ENCODE measurements at places on chromosomes 3 and 15.

DNA sequence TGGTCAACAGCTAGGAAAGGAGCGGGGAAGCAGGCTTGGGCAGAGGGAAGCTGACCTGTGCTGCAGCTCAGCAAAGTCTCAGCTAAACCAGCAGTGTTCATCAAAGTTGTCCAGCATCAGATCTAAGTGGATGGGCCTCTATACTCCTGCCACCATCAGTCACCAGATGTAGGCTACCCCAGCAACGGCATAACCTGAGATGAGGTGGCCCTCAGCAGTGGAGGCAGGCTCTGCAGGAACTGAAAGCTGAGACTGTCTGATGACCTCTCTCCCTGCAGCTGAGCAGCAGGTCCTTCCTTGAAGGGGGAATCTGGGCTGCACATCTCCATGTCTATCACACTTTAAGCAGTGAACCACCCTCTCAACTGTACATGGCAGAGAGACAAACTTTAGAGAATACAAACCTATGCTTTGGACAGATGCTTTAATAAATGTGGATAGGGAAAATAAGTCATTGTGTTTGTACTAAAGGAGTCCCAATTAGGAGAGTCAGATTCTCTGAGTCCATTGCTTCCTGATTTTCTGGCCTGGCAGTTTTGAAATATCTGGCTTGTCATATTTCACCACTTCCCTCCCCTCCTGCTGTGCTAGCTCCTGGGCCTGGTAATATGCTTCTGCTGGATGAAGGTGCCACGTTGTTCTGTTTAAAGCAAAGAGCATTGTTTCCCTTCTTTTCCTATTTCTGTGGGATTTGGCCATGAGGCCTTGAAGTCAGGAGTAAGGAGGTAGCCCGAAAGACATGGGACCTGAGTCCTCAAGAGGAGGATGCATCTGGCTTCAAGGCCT, 11.1 kb upstream of the PSTPIP1 start:
- no peak for DNase-seq

GRCh38 chr3:50302095-50303012, 1.0 kb downstream of the HYAL1 start:
- no peak for DNase-seq

- no peak for DNase-seq
Observed at GRCh38 chr3:81689617-81690016, 71.8 kb downstream of the GBE1 start.

DNA sequence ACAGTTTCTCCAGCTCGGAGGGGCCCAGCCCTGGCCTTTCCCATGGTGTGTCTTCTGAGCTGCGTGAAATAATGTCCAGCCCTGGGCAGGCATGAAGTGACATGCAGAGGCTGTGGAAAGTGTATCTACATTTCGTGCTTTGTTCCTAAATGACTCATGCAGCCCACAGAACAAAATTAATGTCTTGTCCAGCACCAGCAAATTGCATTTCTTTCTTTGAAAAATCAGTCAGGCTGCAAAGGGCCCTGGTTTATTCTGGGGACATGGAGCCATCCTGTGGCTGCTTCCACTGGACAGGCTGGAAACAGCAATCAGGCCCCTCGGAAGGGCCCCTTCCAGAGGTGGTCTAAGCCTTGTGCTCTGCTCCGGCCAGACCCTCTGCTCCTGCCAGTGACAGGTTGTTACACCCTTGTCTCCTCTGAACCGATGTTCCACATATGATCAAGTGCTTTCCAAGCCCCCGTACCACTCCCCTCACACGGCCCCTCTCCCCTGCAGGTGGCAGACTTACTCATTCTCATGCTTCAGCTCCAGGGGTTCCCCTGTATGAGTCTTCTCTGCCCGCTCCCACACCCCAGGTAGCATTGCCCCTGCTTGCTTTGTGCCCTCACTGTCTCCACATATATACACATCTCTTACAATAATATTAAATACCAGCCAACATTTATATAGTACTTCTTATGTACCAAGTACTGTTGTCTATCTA, 33.7 kb downstream of the CRYGS start:
- DNase-seq, result no peak

DNA sequence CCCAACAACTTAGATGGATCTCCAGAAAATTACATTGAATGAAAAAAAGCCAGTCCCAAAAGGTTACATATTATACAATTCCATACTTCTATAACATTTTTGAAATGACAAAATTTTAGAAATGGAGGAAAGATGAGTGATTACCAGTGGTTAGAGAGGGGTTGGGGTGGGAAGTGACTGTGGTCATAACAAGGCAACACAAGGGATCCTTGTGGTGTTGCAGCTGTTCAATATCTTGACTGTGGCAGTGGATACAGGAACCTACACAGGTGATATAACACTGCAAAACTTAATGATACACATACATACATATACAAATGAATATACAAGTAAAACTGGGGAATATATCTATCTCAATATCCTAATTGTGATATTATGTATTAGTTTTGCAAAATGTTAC, 9.6 kb downstream of the GOLGB1 start:
- no peak for DNase-seq

- DNase-seq, result no peak
Observed at GRCh38 chr3:36903119-36903882, 41.6 kb downstream of the TRANK1 start.

DNA sequence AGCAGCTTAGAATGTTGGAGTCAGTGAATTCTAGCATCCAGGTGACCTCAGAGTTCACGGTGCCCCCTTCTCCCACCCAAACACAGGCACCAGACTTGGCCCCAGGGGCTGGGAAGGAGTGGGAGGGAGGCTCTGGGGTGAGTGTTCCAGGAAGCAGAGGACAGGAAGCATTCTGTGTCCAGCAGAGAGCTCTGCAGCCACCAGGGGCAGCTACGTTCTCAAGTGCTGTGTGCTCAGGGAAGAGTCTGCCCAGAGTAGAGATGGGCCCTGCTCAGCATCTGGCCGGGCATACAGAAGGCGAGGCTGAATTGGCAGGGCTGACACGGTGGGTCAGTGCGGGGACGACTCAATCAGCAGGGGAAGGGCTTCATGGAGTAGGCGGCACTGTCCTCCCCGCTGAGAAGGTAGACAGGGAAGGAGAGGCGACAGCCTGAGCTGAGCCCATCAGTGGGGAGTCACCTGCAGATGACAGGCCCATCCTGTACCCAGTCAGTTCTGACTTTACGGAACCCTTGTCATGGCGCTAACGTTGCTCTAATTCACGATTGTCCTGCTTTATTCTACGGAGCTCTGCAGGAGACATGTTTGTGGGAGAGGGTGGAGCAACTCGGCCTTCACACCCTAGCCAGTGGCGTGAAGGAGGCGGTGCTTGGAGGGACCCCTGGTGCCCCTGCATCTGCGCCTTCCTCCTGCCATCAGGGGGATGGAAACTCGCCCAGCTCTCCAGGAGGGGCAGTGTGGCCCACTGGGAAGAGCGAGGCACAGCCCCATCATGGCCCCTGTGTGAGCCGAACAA, 82.2 kb downstream of the C3orf70 start:
- no peak for DNase-seq

- DNase-seq, result no peak
Observed at GRCh38 chr3:72060447-72061034, 275.6 kb upstream of the PROK2 start.

- no peak for DNase-seq
Observed at GRCh38 chr3:88307666-88308065, 157.9 kb downstream of the C3orf38 start.

GRCh38 chr3:11551036-11551435, 92.7 kb downstream of the VGLL4 start:
- no peak for DNase-seq

DNA sequence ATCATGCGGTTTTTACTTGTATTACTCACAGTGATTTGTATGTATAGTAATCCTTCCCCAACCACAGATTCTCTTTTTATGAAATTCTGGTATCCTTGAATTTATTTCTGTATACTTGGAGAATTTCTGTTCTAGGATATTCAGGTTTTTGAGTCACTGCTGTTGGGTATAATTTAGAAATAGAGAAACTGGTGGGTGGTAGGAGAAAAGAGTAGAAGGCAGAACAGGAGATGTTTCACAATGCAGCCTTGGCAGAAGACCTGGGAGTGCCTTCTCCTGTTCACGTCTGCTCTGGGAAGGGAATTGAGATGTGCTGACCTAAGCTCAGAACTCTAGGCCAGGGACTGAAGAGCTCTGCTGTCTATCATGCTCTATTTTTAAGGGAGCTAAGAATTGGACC, 193.6 kb downstream of the EPHB1 start:
- DNase-seq, result no peak

- no peak for DNase-seq
Observed at GRCh38 chr3:50792568-50792967, 117.8 kb downstream of the DOCK3 start.

- DNase-seq, result peak; percentile 56
Observed at GRCh38 chr15:63048776-63049665, 6.5 kb downstream of the TPM1 start.

DNA sequence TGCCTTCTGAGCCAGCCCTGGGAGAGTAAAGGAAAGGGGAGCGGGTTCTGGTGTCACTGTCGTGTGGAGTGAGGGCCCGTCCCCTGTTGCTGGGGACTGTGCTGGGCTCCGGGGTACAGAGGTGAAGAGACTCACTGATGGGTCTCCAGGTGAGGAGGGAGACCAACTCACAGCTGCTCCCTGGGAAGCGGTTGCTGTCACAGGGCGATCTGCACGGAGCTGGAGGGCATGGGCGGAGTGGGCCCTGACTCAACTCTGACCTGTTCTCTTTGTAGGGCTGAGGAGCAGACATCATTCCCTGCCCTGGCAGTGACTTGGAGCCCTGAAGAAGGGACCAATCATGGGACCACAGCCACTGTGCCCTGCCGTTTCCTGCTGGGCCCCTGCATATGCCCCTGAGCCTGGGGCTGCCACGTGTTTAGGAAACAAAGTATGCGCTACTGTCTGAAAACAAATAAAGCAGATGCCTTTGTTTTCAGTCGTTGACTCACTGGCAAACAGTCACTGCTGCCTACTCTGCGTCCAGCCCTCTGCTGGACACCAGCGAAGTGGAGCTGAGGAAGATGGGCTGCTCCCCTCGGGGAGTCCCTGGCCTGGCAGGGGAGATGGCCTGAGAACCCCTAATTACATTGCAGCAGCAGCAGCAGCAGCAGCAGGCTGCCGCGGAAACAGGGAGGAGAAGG, 22.9 kb upstream of the PLXNA1 start:
- DNase-seq, result no peak

DNA sequence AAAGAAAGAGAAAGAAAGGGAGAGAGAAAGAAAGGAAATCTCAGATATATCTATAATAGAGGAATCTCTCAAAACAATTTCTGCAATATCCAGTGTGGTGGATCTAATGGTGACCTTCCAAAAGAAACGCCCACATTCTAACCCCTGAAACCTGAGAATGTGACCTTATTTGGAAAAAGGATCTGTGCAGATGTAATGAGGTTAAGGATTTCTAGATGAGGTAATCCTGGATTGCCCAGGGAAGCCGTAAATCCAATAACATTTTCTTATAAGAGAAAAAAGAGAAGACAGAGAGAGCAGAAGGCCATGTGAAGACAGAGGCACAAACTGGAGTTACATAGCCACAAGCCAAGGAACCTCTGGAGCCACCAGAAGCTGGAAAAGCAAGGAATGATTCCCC, 307.6 kb downstream of the ZBTB20 start:
- DNase-seq, result no peak

GRCh38 chr15:76258460-76258859, 52.8 kb downstream of the ETFA start:
- no peak for DNase-seq

DNA sequence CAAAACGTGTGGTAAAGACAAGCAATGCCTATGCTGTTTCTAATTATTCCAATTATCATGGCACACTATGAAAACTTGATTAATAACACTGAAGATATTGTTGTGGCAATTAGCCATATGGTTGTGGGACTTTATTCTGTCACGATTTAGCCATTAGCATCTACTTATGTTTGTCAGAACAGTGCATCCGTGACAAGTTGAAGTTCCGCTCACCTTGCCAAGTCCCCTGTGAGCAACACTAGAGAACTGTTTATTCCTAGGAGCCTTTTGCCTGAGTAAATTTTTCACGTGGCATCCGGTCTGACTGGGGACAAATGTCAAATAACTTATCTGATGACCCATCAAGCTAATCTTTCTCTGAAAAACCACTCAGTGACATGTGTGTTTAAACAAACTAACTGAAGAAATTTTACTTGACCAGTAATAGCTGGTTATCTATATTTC, 403.3 kb downstream of the TBC1D5 start:
- DNase-seq, result no peak

DNA sequence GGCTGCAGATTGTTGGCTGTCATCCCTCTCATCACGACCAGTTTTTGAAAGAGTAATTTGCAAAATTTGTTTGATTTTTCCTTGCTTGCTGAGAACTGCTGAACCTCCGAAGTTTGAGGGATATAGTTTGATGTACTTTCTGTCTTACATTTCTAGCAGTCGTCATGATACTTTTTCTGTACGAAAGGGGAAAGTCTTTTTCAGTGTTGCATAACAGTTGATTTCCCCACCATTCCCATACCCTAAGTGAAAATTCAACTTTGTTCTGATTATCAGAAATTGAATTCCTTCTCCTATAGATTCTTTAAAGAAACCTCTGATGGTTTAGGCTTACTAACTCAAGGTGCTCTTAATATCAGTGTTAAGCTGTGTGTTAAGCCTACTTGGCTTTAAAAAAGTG, 1.6 kb downstream of the PDE8A start:
- no peak for DNase-seq

- DNase-seq, result no peak
Observed at GRCh38 chr3:126535636-126536035, 11.7 kb downstream of the CHST13 start.

GRCh38 chr3:193992425-193993037, 143.4 kb upstream of the HES1 start:
- no peak for DNase-seq

GRCh38 chr15:100168787-100169186, 173.0 kb downstream of the ADAMTS17 start:
- no peak for DNase-seq

GRCh38 chr3:127858521-127858920, 36.2 kb upstream of the MGLL start:
- DNase-seq, result no peak

GRCh38 chr3:123751433-123751832, 132.7 kb downstream of the MYLK start:
- DNase-seq, result no peak

DNA sequence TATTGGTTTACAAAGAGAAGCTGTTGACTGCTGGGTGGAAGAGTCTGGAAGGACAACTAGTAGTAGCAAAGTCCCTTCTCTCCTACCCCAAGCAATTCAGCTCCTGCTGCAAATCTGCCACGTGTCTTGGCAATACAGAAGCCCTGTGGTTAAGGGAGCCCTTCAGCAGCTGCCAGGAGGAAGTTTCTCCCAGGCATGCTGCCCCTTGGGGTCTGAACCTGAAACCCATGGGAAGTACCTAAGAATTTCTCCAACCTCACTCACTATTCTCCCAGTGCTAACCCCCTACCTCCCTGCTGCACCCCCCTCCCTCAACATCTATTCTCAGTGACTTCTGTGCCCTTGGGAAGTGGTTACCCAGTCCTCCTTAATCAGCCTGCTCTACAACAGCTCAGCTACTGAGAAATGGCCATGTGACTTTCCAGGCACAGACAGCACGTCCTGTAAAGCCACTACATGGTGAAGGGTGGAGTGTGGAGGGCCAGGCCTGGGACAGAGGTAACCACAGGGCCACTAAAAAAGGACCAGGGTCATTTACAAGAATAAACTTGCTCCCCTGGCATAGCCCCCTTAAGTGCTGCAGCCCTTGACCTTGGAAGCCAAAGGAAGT, 316.6 kb downstream of the NTRK3 start:
- DNase-seq, result no peak

Measured in hindlimb muscle (tissue), 1 donor.